ENCODE measurements at places on chromosomes 7 and 10.

GRCh38 chr7:44148961-44149536 lies 7.9 kb upstream of the MYL7 start:
- no peak for DNase-seq

DNA sequence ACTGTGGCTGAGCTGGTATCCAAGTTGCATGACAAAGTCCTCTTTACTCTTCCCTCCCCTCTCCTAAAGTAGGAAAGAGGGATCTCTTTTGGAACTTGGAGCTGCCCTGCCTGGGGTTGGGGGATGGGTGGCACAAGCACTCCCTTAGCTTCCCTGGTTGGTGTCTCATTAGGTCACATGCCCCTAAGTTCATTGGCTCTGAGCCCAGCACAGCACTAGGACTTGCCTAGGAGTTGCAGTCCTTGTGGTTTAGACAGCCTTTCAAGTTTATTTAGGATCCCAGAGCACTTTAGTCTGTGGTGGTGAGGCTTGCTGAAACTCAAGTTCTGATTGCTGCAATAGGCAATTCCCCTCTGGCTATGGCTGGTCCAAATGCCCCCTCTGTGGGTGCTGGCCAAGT lies 281.4 kb downstream of the NXPH1 start:
- DNase-seq, result no peak

DNA sequence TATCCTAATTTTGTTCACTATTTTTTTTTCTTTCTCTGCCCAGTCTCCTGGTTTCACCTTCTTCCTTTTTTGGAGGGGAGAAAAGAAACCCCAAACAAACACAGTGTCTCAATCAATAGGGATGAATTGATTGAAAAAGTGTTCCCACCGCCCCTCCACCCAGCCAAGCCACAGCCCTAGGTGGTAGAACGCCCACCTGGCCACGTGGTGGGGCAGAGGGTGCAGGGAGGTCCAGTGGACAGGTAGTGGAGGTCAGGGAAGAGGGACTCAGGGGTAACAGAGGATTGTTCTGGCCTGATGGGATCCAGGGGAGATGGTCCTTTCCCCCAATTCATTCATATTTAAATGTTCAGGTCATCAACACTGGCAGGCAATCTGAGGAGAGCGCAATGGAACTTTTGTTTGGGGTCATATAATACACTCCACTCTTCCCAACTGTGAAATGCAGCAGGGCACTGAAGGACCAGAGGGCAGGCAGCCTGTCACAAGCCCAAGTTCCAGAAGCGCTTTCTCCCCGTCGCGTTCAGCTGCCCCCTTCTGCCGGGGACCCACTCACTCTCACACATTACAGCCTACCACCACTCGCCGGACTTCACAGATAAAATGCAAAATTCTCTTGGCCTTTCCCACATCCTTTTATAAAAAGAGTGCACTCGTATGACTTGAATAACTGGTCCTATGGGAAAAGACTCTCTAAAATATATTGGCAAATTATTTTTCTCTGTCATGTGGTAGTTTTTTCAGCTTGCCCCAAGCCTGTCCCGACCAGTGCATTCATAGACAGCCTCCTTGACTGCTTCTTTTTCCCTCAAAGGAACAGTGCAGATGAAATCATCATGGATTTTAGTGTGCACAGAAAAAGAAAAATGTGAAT lies 1.6 kb downstream of the INHBA start:
- no peak for DNase-seq

DNA sequence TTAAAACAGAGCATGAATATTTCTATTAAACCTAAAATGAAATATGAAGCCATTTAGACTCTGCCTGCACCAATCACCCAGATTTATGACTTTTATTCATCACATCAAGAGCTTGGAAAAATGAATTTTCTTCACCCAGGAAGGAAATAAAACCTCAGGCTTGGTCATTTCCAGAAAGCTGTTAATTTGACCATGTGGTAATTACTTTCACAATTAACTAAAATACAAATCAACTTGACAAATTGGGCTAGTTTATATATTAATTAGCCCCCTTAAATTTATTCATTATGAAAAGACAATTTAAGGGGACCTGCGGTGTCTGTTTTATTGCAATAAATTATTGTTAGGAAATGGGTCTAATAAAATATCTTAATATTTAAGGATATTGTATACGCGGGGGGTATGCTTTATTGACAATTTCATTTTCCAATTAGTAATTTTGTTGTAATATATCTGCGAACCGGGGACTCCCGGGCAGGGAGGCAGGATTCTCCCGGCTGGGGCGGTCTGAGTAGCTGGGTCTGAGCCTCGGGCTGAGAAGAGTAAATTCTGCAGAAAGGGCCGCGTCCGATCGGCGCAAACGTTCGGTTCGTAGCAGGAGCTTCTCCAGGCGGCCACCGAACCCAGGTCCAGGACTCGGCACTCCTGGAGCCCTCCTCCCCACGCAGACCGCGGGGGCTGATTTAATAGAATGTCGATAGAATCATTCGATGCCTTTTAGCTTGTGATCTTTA lies 9.4 kb upstream of the MNX1 start:
- DNase-seq, result no peak

- no peak for DNase-seq
Observed at GRCh38 chr10:49082766-49083165, 32.6 kb downstream of the VSTM4 start.
